ENCODE measurements at places on chromosomes 3 and 15. TPM values are rescaled to one million over a fixed set of nuclear protein-coding genes. Genes with fewer than 3 reads are reported as not detected.

PAQR5 gene
- 16.0 TPM for total RNA-seq

MB21D2 gene
- total RNA-seq: 6.1 TPM

GJD2 gene
- total RNA-seq: not detected

POPDC2 gene
- total RNA-seq: 0.72 TPM

ETFA gene
- total RNA-seq: 133 TPM

TRIM42 gene
- not detected for total RNA-seq

- H3K4me3 ChIP-seq: peak overlapping the region; percentile 15
- H3K27me3 ChIP-seq: no peaks in the 10 kb centered on the region
- peaks cover 29% of the 10 kb centered on the region for H3K4me1 ChIP-seq
- peak; percentile 52 for DNase-seq
- H3K36me3 ChIP-seq: no peaks in the 10 kb centered on the region
- peak overlapping the region; percentile 81 for H3K27ac ChIP-seq
Measured at GRCh38 chr3:33883951-33884561, 85.6 kb downstream of the PDCD6IP start.

DNA sequence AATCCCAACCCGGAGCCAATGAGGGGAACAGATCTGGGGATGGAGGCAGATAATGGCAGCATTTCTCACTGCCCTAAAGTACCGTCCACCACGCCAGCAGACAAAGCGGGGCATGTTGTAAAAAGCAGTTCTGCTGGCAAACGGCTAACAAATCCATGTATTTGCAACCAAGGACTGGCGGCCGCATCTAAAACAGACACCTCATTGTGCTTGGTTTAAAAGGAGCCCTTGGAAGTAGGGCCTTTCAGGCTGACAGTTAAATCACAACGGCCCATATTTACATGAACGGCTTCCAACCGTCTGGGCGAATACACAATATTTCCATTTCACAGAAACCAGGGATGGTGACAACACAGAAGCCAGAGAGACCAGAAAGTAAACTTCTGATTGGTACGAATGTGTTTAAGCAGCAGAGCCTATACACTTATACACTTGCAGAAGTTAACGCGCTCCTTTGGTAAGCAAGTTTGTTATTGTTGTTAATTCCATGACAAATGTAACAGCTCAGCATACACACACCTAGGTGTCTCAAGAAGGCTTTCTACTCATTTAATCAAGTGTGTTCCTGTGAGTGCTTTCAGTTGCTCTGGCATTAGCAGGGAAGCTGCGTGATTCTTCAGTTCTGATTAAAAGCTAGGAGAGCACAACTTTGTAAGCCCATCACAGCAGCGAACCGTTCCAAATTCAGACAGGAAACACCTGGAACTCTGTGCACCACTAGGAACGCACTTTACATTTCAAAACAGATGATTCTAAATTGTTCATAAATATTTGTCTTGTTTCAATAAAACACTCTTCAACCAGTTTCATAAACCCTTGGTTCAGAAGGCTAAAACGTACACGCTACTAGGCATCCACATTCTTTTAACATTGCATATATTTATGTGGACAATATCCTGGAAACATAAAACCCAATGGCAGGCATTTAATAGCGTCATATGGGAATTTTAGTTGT is 112.9 kb downstream of the PDZRN3 start:
- no peak for DNase-seq
- no peak overlapping the region for H3K27ac ChIP-seq
- H3K4me3 ChIP-seq: no peak overlapping the region
- H3K27me3 ChIP-seq: no peaks in the 10 kb centered on the region

DNA sequence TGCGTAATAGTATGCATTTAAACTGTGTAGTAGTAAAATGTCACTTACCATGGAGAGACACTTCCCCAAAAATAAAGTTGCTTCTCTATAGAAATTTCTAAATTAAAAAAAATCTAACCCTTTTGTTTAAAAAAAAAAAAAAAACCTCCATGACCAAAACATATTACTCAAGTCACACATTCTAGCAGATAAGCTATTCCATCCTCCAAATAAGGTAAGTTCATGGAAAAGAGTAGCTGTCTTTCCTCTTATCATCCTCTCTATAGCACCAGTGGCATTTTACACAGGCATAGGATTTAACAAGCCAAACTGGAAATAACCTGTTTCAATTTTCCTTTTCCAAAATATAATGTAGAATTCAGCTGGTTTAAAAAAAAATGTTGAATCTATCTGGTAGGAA is 57.4 kb downstream of the LRRFIP2 start:
- no peaks in the 10 kb centered on the region for H3K4me1 ChIP-seq
- H3K27ac ChIP-seq: no peak overlapping the region
- H3K4me3 ChIP-seq: no peak overlapping the region
- no peaks in the 10 kb centered on the region for H3K27me3 ChIP-seq
- no peaks in the 10 kb centered on the region for H3K36me3 ChIP-seq

GRCh38 chr3:27380433-27381357 is 11.5 kb upstream of the NEK10 start:
- H3K27ac ChIP-seq: no peak overlapping the region
- H3K4me3 ChIP-seq: no peak overlapping the region
- peaks cover 5% of the 10 kb centered on the region for H3K4me1 ChIP-seq
